Aortic smooth muscle cell (primary cell): ENCODE measurements at places on chromosomes 2 and 18. TPM values are rescaled to one million over a fixed set of nuclear protein-coding genes. Genes with fewer than 3 reads are reported as not detected.

The LIMS4 gene
- 12.4 and 23.9 TPM in 2 replicates for total RNA-seq

The WIPF1 gene
- 10.6 and 14.4 TPM in 2 replicates for total RNA-seq

The PRKAG3 gene
- total RNA-seq = 0.40 and 1.9 TPM in 2 replicates

The TNS1 gene
- 71.2 and 100 TPM in 2 replicates for total RNA-seq

The STRN gene
- 13.1 and 18.4 TPM in 2 replicates for total RNA-seq

The ERICH2 gene
- total RNA-seq = not detected in 2 replicates

The RAD51AP2 gene
- not detected in 2 replicates for total RNA-seq

The KCNIP3 gene
- 0.13 and 0.31 TPM in 2 replicates for total RNA-seq

The CYRIA gene
- total RNA-seq = 0.87 and 1.5 TPM in 2 replicates

The C2orf15 gene
- total RNA-seq = not detected in 2 replicates

The UGT1A5 gene
- total RNA-seq = not detected in 2 replicates

The METTL5 gene
- total RNA-seq = 48.6 and 60.9 TPM in 2 replicates

The GALNT5 gene
- total RNA-seq = 28.8 and 64.5 TPM in 2 replicates

The C1GALT1C1L gene
- total RNA-seq = 0.31 and 0.66 TPM in 2 replicates

The PUM2 gene
- total RNA-seq = 26.4 and 34.6 TPM in 2 replicates

The UBE2F gene
- 34.6 and 44.5 TPM in 2 replicates for total RNA-seq

The PLB1 gene
- total RNA-seq = 1.2 and 1.6 TPM in 2 replicates

The TMX3 gene
- 85.1 and 103 TPM in 2 replicates for total RNA-seq

The ACVR1C gene
- total RNA-seq = under 0.01 and 0.19 TPM in 2 replicates

The MC4R gene
- not detected in 2 replicates for total RNA-seq

The TFPI gene
- total RNA-seq = 301 and 437 TPM in 2 replicates

The SH2D6 gene
- total RNA-seq = 0.12 and 0.40 TPM in 2 replicates

The CNTNAP5 gene
- not detected in 2 replicates for total RNA-seq

The ST8SIA5 gene
- total RNA-seq = under 0.01 TPM in 2 replicates
